ENCODE measurements at places on chromosomes 1 and 21. TPM values are rescaled to one million over a fixed set of nuclear protein-coding genes. Genes with fewer than 3 reads are reported as not detected.
A peak's percentile ranks its signal among the peaks of the same experiment; 100 is the strongest.

DNA sequence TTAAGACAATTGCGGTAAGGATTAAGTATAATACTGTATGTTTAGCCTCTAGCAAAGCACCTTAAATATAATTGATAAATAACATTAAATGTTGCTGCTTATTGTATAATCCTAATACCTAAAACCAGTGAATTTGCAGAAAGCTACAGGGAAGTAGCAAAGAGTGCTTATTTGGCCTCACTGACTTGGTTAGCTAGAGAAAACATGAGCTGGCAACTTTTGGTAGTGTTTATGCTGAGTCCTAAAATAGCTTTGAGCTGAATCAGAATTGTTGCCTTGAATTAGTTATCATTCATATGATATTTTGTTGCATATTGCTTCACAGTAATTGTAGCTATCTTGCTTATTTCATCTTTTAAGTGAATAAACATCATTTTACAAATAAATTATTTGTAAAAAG, 3.5 kb downstream of the TRIM67 start:
- no peak for DNase-seq

GRCh38 chr1:92065042-92065441, 10.2 kb downstream of the SETSIP start:
- DNase-seq: no peak

NBPF10 gene
- total RNA-seq: 4.1 TPM

DNA sequence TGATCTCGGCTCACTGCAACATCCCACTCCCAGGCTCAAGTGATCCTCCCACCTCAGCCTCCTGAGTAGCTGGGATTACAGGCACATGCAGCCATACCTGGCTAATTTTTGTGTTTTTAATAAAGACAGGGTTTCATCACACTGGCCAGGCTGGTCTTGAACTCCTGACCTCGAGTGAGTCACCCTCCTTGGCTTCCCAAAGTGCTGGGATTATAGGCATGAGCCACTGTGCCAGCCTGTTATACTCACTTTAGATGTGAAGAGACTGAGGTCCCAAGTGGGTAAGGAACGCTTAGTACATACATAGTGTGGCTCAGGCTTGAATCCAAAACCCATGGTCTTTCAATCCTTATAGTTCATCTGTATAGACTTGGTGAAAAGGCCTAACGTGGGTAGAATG, 63.7 kb upstream of the EPS8L3 start:
- DNase-seq: no peak

MAN1C1 gene
- 7.9 TPM for total RNA-seq

GRCh38 chr21:45001134-45002095, 61.6 kb downstream of the SLX9 start:
- no peak for DNase-seq

BRDT gene
- not detected for total RNA-seq

DNA sequence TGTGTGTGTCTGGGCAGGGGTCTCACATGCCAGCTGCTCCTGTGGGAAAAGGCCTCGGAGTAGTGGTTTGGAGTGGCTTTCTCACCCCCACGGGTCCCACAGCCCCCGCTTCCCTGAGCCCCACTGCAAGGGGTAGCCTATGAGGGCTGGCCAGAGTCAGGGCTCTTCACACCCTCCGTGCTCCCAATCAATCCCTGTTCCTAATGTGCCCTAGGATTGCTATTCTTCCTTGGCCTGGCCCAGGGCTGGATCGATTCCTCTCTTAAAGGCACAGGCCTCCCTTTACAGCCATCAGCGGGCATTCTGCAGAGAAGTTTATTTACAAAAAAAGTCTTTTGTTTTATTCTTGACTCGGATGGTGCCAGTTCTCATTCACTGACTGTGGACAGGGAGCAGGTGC, 19.3 kb upstream of the ACTL8 start:
- no peak for DNase-seq

DNA sequence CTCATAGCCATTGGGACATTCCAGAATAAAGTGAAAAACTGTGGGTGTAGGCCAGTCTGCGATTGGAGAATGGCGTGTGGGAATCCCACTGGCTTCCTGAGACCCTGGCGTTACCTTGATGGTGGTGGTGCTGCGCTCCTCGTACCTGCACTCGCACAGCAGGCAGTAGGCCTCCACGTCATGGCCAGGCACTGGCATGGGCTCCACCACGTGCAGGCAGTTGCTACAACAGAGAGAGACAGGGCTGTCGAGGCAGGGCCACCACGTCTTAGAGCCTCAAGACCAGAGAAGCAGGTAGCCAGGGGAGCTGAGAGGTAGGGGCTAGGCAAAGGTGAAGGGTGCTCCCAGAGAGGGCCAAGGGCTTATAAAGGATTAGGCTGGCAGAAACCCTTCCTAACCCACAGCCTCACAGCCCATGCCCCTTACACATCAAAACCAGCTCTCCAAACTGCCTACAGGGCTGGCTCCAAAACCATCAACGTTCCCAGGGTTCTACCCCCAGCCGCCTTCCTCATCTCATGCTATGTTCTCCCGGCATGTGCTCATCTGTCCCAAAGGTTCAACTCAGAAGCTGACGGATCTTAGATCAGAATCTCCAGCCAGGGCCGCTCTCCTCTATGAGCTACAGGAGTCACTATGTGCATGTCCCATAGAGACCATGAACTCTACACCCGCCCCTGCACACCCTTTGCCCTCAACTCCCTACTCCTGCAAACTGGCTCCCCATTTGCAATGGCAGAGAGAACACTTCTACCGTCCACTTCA, 7.5 kb downstream of the TMEM9 start:
- DNase-seq: no peak

DNA sequence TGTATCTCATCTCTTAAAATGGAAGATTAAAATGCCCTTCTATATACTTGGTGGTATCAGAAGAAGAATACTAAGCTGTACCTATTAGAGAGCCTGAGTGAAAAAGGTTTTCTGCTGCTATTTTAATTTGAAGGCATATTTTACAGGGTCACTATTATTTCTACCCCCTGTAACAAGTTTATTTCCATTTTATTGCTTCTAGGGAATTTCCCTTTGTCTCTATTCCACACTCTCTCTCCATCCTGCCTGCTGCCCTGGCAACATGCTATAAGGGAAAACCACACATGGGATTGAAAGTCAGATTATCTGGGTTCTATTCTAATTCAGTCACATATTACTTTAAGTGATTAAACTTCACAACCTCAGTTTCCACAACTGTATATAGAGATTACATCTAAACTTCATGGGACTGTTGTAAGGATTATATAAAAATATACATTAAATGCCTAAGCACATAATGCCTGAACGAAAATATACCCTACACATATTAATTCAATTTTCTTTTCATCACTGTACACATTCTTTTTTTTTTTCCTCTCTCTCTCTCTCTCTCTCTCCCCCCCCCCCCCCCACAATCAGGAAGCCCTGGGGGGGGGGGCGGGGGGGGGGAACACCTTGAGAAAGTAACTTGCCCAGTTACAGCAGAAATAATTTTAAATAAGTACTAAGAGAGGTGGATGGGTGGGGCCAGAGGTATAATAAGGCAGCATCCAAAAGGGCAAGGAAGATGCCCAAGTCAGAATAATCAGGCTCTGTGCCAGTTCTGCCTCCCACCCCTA, 51.5 kb downstream of the LUZP1 start:
- DNase-seq: no peak

DNA sequence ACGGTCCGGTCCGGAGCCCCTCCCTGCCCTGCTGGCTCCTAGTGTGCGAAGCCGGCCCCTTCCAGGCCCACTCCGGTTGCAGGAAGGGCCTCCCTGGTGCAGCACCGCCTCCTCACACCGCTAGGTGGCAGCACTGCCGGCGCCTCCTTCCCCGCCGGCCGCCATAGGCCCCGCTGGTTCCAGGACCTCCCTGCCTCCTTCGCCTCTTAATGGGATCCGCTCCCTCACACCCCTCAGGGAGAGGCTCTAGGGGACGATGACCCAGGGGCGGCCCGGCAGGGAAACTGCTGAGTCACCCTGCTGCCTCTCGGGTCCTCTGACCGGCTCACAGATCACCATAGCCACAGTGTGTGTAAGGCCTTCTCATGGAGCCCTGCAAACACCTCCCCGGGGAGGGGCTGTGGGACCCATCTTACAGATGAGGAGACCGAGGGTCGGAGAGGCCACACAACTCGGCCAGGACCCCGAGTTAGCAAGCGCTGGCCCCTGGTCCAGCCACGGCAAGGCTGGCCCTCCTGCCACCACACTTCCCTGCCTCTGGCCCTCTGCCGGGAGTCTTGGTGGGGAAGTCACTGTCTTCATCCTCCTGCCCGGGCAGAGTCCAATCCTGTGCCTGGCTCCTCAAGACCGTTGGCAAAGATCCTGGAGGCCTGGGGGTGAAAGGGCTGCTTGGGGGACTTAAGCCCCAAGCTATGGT, 1.6 kb upstream of the AJAP1 start:
- peak; percentile 12 for DNase-seq

GRCh38 chr1:233197940-233198339, 97.6 kb downstream of the PCNX2 start:
- no peak for DNase-seq

GRCh38 chr1:96361271-96361856, 360.2 kb upstream of the PTBP2 start:
- DNase-seq: no peak

DNA sequence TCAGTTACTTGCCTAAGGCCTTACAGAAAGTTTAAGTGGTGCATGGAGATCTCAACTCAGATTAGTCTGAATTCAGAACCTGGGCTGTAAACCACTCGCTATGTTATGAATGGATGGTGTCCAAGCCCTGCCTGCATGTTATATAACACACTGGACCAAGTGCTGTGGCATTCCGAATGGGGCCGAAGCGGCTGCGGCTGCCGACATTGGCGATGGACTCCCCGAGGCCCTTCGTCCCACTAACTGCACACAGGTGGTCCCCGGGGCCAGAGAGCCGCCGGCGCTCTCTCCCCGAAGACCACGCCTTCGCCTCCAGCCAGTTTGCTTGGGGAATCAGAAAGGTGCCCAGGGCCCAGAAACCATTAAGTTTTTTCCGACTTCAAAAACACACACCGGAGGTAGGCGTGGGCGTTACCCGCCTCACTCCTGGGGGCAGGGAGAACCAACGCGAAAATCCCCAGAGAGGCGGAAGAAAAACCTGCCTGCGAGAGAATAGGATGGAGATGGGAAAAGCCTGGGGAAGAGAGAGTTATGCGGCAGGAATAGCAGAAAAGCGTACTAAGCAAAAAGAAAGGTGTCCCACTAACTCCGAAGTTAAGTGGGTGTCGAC, 579 bp upstream of the TENT5C start:
- no peak for DNase-seq

DNA sequence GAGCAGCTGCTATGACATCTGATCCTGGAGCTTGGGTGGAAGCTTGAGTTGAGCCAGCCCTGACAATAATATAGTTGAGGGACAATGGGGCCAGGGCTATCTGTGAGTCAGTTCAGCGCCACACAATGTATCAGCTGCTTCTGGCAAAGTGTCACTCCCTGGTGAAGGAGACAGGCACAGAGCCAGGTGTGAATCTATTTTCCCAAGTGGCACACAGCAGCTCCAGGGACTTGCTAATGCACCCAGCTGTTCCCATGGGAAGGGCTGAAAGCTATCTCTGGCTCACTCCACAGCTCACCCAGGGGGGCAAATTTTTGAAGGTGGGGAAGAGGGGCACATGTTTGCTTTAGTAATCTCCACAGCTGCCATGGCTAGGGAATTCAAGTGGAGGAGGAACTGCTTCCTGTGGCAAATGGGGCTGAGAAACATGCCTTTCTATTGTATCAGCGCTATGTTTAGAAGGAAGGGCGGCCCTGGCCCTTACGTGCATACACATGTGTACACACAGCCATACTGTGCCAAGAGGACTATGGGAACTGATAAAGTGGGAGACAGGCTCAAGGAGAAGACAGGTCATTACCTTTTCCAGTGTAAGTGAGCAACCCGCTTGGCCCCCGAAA, 2.2 kb downstream of the CYB5R1 start:
- DNase-seq: no peak

DNA sequence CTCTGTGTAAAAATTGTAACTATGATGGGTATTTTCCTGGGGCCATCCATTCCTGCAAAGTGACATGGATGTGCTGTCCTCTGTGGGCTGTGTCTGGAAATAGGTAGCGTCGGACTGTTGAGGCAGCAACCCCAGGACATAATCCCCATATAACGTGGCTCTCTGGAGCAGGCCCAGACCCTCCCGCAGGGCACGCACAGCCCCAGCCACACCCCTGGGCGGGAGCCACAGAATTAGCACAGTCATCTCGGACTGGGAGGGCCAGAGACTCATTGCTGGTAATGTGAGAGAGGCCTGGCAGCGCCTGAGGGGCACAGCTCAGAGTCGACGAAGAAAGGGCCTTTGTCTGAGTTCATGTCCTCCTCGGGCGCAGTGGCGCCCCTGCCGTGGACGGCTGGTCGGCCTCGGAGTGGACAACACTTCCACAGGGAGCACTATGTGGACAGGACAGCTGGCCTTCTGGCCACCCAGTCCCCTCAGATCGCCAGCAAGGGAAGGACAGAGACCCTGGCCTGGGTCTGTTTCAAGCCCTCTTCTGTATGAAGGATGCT, 20.1 kb downstream of the SIM2 start:
- DNase-seq: no peak

DNA sequence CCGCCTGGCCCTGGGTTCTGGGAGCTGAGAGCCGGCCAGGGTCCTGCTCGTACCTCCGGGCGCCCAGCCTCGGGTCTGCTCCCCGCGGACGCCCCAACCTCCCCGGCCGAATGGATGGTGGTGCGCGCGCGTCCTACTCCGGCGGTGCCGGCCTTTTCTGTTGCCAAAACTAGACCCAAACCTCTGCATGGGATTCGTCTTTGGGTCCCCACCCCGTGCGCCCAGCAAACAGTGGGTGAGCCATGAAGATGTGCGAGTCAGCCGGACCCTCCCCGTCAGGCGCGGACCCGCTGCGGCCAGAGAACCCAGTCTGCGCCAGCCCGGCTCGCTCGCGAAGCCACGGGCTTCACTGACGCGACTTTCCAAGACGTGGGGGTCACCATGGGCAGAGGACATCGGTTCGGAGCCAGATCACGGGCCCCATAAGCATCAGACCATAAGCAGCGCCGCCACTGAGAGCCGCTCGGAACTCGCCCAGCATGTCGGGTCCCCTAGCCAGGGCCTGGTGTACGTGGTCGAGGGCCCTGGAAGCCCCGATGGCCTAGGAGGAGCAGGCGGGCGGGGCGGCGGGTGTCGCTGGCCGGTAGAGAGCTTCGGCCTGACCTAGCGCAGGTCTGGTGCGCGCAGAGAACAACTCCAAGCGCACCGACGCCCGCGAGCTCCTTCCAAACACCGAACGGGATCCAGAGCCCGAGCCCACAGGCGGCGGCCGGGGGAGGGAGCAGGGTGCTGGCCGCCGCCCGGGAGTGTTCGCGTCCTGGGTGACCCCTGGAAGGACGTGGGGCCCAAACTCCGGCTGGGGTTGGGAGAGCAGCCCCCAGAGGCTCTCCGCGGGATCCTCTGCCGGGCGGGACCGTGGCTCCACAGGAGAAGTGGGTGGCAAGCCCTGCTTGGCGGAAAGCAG, 1.0 kb upstream of the TP73 start:
- no peak for DNase-seq

DNA sequence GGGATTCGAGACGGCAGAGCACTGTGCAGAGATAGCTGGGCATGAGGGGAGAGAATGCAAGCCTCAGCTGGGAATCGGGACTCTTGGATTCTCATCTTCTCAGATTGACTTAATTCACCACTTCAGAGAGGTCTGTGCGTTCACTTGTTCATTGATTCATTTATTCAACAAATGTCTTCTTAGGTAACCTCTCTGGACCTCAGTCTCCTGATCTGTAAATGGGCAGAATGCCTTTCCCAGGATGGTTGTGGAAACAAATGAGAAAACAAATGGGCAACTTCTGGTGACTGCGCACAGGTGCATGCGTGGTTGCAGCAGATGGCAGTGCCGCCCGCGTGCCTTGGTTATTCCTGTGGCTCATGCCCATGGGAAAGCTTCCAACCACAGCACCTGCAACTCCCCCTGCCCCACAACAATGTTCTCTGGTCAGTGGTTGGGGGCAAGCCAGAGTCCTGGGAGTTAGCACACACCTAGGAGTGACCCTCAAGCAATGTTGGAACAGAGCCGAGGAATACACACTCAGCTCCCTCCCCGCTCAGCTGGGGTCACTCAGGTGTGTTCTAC, 110.1 kb upstream of the RUNX3 start:
- DNase-seq: no peak
